Stimulated activated CD8-positive, alpha-beta memory T cell treated with anti-CD3 and anti-CD28 coated beads, Interleukin-15, amount 100 ng/mL, for 24 hours (primary cell): ENCODE measurements at places on chromosomes 11 and 22.

GRCh38 chr22:29125844-29126243, 53.0 kb downstream of the KREMEN1 start:
- DNase-seq, result no peak

DNA sequence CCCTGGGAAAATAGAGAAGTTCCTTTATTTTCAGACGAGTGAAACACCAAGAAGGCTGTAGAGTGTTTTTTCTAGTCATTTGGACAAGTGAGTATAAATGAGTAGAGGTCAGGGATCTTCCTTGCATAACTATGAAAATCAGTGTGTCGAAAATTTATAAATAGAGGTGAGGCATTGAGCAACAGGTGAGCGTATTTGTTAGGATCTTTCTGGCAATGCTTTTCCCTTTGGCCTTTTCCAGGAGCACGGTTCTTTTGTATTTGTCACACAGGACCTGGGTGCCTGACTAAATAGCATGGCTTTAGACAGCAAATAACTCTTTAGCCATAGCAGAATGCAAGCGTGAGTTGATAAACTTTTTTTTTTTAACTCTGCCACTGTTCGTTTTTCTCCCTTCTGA, 19.6 kb upstream of the ARHGAP42 start:
- no peak for DNase-seq

DNA sequence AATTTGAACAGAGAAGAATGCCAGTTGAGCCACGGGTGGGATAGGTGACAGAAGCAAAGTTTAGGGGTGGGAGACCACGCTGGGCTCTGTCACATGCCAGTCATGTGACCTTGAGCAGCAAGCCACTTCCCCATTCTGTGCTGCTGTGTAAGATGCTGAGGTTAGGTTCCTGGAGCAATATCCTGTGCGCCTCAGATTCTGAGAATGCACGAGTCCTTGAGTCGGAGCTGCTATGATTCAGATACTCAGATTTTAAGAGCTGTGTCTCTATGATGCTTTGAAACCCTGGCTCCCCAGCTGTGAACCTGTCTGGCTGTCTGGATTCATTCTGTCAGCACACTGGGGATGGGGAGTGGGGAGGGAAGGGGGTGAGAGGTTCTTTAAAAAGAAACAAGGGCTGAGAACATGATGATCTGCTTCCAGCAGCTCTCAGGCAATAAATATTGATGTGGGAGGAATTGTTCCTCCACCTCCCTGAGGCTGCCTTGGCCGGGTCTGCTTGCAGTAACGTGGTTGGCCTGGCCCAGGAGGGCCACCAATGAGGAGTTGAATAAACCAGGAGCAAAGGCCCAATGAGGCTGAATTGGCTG, 24.0 kb downstream of the SLCO2B1 start:
- DNase-seq, result no peak

DNA sequence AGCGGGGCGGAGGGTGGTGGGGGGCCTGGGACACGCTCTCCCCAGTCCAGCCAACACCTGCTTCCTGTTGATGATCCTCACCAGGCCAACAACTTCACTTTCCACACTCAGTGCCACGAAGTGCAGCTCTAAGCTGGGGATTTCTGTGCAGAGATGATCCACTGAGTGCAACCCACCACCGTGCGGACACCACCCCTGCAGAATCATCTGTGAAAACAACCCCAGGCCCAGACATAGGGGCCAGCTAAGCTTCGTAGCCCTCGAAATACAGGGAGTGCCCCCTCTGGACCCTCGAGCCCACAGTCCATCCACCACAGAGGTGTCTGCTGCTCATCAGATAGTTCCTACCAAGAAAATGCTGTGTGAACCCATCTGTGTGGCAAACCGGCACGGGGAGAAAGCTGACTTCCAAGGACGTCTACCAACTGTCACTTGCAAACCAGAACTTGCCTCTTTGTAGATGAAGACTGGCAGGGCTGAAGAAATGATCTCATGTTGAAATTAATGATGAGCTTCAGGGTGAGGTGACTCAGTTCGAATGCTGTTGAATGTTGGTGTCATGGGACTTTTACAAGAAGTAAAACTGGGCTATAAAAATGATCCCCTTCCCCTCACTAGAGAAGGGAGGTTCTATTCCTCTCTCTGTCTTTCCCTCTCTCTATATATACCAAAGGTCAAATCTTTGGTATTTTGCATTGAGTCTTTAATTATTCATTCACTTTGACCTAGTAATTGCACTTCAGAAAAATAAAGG, 73.4 kb downstream of the MYEOV start:
- DNase-seq, result no peak

GRCh38 chr11:9066433-9066925, 24.9 kb downstream of the SCUBE2 start:
- no peak for DNase-seq
